ENCODE measurements at places on chromosomes 12 and 14. TPM values are rescaled to one million over a fixed set of nuclear protein-coding genes. Genes with fewer than 3 reads are reported as not detected.

DNA sequence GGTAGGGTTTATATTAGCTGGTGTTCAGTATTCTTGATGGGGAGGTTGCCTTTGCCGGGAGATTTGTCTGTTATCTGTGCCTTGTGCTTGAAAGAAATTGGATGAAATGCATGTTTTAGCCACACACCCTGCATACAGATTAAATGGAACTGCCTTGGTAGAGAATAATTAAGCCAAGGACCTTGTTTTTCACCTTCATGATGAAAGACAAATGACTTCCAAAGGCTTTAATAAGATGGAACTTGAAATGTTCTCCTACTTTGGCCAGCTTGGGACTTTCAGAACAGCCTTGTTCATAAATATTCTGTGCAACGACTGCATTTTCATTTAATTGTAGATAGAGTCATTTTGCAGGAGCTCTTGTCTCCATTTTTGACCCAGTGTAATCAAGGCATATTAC, 21.2 kb downstream of the JDP2 start:
- H3K36me3 ChIP-seq: no peaks in the 10 kb centered on the region
- H3K4me1 ChIP-seq: no peaks in the 10 kb centered on the region
- no peak overlapping the region for H3K4me3 ChIP-seq

DNA sequence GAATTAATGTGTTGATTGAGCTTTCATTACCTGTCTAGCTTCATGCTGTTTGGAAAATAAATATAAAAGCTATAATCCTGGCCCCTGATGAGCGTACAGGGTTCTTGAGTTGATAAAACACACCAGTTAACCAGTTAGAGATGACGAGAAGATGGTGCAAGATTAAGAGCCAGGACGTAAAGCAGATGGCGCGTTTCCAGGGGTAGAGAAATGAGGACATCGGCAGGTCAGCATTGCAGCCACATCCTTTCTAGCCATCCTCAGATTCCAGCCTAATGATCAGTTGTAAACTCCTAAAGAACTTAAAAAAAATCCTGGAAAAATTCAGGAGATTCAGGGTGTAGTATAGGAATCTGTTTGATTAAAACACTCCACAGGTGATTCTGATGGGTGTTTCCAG, 203.7 kb downstream of the CACNA1C start:
- H3K4me3 ChIP-seq: no peak overlapping the region
- H3K27ac ChIP-seq: no peak overlapping the region
- peaks cover 3% of the 10 kb centered on the region for H3K27me3 ChIP-seq
- H3K4me1 ChIP-seq: peaks cover 3% of the 10 kb centered on the region
- no peak for DNase-seq
- H3K36me3 ChIP-seq: no peaks in the 10 kb centered on the region

GRCh38 chr12:46571608-46572007, 199.0 kb upstream of the SLC38A2 start:
- no peak overlapping the region for H3K27ac ChIP-seq
- H3K27me3 ChIP-seq: no peaks in the 10 kb centered on the region
- no peaks in the 10 kb centered on the region for H3K36me3 ChIP-seq
- H3K4me1 ChIP-seq: no peaks in the 10 kb centered on the region
- no peak overlapping the region for H3K4me3 ChIP-seq

DNA sequence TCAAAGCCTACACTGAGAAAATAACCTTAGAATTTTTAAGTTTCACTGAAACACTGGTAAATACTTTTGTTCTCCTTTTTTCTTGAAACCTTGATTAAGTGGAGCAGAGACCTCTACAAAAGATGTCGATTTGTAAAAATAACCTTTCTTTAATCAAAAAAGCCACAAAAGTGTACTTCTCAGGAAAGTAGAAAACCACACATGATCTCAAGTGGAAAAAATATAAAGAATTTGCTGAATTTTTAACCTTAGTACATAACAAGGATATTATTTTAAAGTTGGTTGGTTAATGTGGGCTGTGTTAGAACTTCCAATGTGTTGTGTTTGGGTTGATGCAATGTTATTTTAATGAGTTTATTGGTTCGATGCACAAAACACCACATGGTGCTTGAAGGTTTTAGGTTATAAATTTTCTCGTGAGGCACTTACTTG, 8.6 kb downstream of the LGR5 start:
- DNase-seq: no peak
- H3K36me3 ChIP-seq: no peaks in the 10 kb centered on the region
- H3K4me1 ChIP-seq: no peaks in the 10 kb centered on the region
- H3K27me3 ChIP-seq: no peaks in the 10 kb centered on the region
- no peak overlapping the region for H3K27ac ChIP-seq

DNA sequence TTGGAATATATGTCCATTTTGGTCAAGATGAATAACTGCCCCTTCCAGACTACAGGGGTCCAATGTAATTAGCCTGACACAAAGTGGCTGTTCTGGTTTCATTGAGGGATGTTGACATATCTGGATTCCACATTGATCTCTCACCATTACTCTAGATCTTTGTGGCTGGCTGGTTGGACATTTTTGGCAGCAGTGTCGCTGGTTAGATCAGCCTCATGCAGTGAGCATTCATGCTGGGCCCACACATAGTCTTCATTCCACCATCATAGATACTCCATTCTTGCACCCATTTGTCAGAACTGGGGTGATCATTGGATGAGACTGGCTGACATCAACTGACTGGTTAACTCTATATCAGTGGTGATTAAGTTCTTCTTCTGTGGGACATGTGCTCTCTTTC, 74.4 kb downstream of the MGST1 start:
- no peaks in the 10 kb centered on the region for H3K27me3 ChIP-seq

DNA sequence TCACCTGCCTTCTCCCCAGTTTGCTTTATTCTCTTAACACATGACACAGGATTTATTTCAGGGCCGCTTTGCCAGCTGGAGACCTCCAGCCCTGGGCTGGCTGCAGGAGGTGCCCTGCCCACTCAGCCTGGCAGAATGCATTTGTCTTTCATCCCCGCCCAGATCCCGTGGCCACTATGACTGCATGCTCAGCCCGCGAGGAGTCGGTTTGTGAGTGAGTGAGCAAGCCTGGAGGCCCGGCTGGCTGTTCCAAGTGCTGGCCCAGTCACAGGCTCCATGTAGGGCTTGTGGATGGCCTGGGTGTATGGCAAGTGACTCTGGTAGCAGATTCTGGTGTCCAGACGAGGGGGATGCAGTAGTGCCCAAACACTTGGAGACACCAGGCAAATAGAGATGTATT, 2.1 kb downstream of the TDP1 start:
- DNase-seq: no peak
- H3K36me3 ChIP-seq: peaks cover 10% of the 10 kb centered on the region
- no peak overlapping the region for H3K27ac ChIP-seq
- H3K4me3 ChIP-seq: no peak overlapping the region
- H3K4me1 ChIP-seq: peaks cover 32% of the 10 kb centered on the region

C12orf54 gene
- total RNA-seq: not detected

CBLN3 gene
- 3.9 TPM for total RNA-seq

EFCAB11 gene
- total RNA-seq: 1.5 TPM

GRIP1 gene
- total RNA-seq: 3.5 TPM

P2RX2 gene
- not detected for total RNA-seq

LRP1 gene
- 6.5 TPM for total RNA-seq
